ENCODE measurements at places on chromosomes 5 and 9.

GRCh38 chr9:115200711-115201505 lies 83.0 kb upstream of the TNC start:
- H3K4me1 ChIP-seq: peaks cover 16% of the 10 kb centered on the region
- no peak overlapping the region for H3K4me3 ChIP-seq
- DNase-seq: no peak
- H3K27ac ChIP-seq: peak overlapping the region; percentile 71
- H3K36me3 ChIP-seq: no peaks in the 10 kb centered on the region
- H3K27me3 ChIP-seq: no peaks in the 10 kb centered on the region

GRCh38 chr9:127135056-127135745 lies 12.8 kb upstream of the ANGPTL2 start:
- peaks cover 12% of the 10 kb centered on the region for H3K4me1 ChIP-seq
- no peak for DNase-seq
- H3K27me3 ChIP-seq: no peaks in the 10 kb centered on the region
- H3K27ac ChIP-seq: peak overlapping the region; percentile 82
- no peaks in the 10 kb centered on the region for H3K36me3 ChIP-seq
- no peak overlapping the region for H3K4me3 ChIP-seq

DNA sequence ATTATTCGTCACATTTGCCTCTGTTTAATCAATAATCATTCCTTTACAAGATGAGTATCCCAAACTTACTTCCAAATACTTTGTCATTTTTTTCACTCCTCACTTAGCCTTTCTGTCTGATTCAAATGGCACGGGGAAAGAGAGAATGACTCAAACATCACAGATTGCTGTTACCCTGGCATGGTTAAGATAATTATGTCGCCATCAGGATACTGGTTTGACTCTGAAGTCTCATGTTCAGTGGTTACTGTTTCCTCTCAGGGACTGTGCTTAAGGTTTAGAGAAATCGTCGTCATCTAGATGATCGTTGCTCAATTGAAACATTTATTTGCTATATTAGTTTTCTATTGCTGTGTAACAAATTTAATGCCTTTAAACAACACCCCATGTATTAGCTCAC lies 45.2 kb upstream of the RAD23B start:
- no peak for DNase-seq
- H3K4me3 ChIP-seq: no peak overlapping the region
- no peaks in the 10 kb centered on the region for H3K27me3 ChIP-seq
- H3K36me3 ChIP-seq: no peaks in the 10 kb centered on the region
- no peak overlapping the region for H3K27ac ChIP-seq

- no peaks in the 10 kb centered on the region for H3K27me3 ChIP-seq
- H3K27ac ChIP-seq: no peak overlapping the region
- H3K4me1 ChIP-seq: no peaks in the 10 kb centered on the region
- no peaks in the 10 kb centered on the region for H3K36me3 ChIP-seq
Measured at GRCh38 chr9:93701494-93702218, 125.3 kb downstream of the PHF2 start.

DNA sequence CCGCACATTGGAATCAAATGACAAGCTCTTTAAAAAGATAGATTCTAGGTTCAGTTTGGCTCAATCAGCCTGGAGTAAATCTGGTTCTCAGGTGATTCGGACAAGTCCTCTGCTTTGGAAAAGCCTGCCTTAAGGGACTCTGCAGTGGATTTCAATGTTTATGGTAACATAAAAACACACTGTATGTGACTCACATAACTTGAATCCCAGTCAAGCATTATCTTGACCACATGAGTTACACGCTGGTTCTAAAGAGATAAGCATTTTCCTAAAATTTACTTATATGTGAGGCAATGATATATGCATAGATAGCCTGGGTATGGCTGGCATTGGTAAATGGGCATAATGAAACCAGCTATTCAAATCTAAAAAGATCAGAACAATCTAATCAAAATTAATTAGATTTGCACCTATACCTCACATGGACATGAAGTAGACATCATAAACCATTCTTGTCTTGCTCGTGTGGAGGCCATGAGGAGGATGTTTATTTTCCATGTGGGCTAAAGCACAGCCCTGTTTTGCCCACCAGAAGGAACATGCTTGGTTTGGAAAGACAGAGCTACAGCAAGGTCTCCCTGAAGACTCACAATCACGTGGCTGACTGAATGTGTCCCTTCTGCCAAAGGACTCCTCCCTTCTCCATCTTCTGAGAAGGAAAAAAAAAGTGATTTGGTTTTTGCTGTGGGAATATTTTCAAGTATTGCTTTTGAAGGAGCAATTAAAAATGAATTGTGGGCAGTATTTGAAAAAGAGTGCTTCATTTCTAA lies 351.7 kb downstream of the DIRAS2 start:
- no peak overlapping the region for H3K27ac ChIP-seq
- H3K36me3 ChIP-seq: no peaks in the 10 kb centered on the region
- peaks cover 11% of the 10 kb centered on the region for H3K27me3 ChIP-seq
- no peaks in the 10 kb centered on the region for H3K4me1 ChIP-seq

- DNase-seq: peak; percentile 77
- H3K4me3 ChIP-seq: peak overlapping the region; percentile 71
- no peaks in the 10 kb centered on the region for H3K36me3 ChIP-seq
- H3K27me3 ChIP-seq: no peaks in the 10 kb centered on the region
Measured at GRCh38 chr9:6680797-6681146, 35.2 kb upstream of the GLDC start.

GRCh38 chr5:127517110-127517479 lies 345 bp upstream of the PRRC1 start:
- H3K27ac ChIP-seq: peak overlapping the region; percentile 91
- H3K27me3 ChIP-seq: no peaks in the 10 kb centered on the region
- peaks cover 12% of the 10 kb centered on the region for H3K4me1 ChIP-seq
- DNase-seq: no peak

DNA sequence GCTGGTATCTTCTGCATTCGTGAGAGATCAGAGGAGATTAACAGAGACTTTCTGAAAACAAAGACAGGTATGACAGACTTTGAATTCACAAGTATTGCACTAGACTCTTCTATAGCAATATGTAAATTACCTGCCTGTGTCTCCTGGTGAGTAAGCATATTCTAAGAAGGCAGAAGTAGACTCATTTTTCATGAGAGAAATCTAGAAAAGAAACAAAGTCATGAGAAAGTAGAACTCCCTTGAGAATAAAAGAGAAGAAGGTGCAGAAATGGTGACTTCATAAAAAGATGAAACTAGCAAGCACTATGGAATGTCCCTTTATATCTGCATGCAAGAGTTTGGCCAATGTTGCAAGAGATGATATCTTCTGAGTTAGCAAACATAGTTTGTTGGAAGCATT lies 419.8 kb downstream of the DMRT2 start:
- H3K4me3 ChIP-seq: no peak overlapping the region
- DNase-seq: no peak
- peaks cover 4% of the 10 kb centered on the region for H3K27me3 ChIP-seq
- no peaks in the 10 kb centered on the region for H3K4me1 ChIP-seq
- no peaks in the 10 kb centered on the region for H3K36me3 ChIP-seq
- no peak overlapping the region for H3K27ac ChIP-seq

GRCh38 chr9:121818016-121818661 lies 166.7 kb downstream of the DAB2IP start:
- no peaks in the 10 kb centered on the region for H3K4me1 ChIP-seq
- no peaks in the 10 kb centered on the region for H3K27me3 ChIP-seq

DNA sequence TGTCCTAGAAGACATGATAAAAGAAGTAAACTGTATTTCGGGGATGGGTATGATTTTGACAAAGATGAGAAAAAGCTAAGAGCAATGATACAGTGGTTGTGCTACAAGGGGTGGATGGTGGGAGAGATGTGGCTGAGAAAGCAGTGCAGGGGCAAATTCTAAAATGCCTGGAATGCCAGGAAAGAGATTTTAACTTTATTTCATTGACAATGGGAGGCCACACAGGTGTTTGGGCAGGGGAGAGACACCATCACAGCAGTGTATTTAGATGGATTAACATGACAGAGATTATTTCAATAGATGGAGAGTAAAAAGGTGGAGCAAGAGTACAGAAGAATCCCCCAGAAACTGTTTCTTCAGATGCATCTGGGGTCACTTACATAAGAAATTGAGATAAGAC lies 71.2 kb downstream of the MAMDC2 start:
- no peaks in the 10 kb centered on the region for H3K27me3 ChIP-seq
- no peaks in the 10 kb centered on the region for H3K36me3 ChIP-seq
- DNase-seq: no peak
- no peak overlapping the region for H3K4me3 ChIP-seq

DNA sequence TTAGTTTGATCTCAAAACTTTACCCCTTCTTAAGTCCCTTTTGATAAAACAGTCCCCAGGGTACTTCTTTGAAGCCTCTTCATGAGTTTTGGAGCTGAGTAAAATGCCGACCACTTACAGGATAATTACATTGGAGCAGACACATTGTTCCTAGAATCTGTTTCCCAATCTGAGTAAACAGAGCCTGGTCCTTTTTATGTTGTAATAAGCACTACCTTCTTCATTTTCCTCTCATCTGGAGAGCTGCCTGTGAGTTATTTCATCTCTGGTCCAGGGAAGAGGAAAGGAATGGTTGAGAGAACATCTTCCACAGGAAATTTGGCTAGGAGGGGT lies 26.3 kb upstream of the GALNT10 start:
- H3K27me3 ChIP-seq: no peaks in the 10 kb centered on the region
- DNase-seq: no peak
- H3K4me3 ChIP-seq: no peak overlapping the region
- no peak overlapping the region for H3K27ac ChIP-seq

GRCh38 chr9:114138552-114138971 lies 16.8 kb upstream of the COL27A1 start:
- no peak overlapping the region for H3K27ac ChIP-seq
- no peaks in the 10 kb centered on the region for H3K4me1 ChIP-seq
- no peaks in the 10 kb centered on the region for H3K36me3 ChIP-seq
- no peak for DNase-seq

GRCh38 chr5:59591162-59591561 lies 302.4 kb downstream of the PDE4D start:
- no peaks in the 10 kb centered on the region for H3K27me3 ChIP-seq
- no peak for DNase-seq
- no peak overlapping the region for H3K4me3 ChIP-seq

- no peak for DNase-seq
- no peaks in the 10 kb centered on the region for H3K27me3 ChIP-seq
- H3K27ac ChIP-seq: peak overlapping the region; percentile 61
- no peak overlapping the region for H3K4me3 ChIP-seq
Measured at GRCh38 chr5:146041180-146041789, 64.1 kb downstream of the PLAC8L1 start.

GRCh38 chr9:16335788-16336580 lies 534.5 kb downstream of the BNC2 start:
- H3K4me1 ChIP-seq: no peaks in the 10 kb centered on the region
- H3K27me3 ChIP-seq: no peaks in the 10 kb centered on the region
- peak; percentile 43 for DNase-seq
- H3K27ac ChIP-seq: peak overlapping the region; percentile 25
- H3K36me3 ChIP-seq: no peaks in the 10 kb centered on the region
- H3K4me3 ChIP-seq: no peak overlapping the region

DNA sequence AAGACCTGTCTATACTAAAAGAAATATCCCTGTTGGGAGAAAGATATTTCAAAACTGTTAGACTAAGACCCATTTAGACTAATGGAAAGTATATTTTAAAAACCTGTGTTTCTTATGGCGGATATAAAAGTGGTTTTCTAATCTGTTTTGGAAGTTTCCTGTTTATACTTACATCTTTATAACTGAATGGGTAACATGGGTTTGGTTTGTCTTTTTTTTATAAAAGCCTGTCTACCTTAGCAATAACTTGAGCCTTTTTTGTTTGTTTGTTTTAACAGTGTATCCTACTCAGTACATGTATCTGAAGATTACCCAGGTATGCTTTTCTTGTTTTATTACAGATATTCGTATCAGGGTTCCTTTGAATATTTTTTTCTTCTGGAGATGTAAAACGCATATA lies 83.4 kb downstream of the PARP8 start:
- no peak overlapping the region for H3K4me3 ChIP-seq
- no peak overlapping the region for H3K27ac ChIP-seq
- no peaks in the 10 kb centered on the region for H3K4me1 ChIP-seq

All from transverse colon (tissue), 4 donors.